Activated naive CD4-positive, alpha-beta T cell treated with Interleukin-2 at 50 U/mL for 16 hours (primary cell): ENCODE measurements at places on chromosomes 4 and X.

DNA sequence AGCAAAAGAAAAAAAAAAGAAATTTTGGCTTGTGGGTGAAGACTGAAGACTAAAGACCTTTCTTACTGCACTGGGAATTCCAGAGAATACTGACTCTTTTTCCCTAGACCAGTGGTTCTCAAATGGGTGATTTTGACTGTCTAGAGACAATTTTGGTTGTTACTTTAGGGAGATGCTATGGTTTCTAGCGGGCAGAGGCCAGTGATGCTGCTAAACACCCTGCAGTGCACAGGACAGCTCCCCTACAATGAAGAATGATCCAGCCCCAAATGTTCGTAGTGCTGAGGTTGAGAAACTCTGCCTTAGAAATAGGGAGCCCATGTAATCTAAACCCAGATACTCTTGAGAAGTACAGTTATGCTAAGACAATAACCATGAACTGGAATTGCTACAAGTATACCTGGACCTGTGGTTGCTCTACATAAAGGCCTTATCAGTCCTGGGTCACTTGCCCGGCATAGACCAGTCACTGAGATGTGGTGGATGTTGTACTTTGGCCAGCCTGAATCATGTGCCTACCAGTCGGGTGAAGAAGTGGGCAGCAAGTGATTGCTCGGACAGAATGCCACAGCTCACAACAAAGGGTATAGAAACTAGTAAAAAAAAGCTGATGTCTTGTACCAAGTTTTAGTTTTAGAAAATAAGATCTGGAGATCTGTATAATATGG lies 16.0 kb downstream of the ARHGAP10 start:
- no peak for DNase-seq

DNA sequence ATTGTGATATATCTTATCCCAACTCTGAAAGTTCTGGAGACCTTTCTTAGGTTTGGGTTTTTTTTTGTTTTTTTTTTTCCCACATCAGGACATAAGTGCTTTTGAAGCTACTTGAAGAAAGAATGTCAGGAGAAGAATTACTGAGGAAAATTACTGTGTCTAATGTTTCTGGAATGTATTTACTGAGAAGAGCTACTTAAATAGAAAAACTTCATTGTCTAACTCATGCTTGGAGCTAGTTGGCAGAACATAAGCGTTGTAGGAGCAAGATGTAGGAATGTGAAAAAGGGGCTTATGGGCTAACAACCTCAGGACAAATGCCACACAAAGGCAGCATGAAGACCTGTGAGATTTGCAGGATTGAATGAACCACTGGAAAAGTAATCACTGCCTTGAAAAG lies 166.6 kb upstream of the GLRA2 start:
- no peak for DNase-seq

DNA sequence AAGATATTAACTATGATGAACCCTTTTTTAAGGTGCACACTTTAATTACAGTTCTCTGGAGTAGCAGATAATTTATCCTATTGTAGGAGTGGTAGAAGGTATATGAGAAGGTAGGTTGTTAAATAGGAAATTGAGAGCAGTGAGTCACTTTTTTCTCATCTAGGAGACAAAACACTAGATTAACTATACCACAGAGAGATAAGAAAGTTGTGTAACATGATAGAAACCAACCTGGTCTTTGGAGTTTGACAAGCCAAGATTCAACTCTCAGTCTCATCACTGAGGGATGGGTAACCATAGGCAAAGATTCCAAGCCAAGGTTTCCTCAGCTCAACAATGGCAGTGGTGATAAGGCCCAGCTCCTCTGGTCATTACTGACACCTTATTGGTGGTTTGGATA lies 104.0 kb downstream of the MAD2L1 start:
- DNase-seq: no peak

GRCh38 chrX:150526692-150527091 lies 41.7 kb upstream of the MTM1 start:
- no peak for DNase-seq

DNA sequence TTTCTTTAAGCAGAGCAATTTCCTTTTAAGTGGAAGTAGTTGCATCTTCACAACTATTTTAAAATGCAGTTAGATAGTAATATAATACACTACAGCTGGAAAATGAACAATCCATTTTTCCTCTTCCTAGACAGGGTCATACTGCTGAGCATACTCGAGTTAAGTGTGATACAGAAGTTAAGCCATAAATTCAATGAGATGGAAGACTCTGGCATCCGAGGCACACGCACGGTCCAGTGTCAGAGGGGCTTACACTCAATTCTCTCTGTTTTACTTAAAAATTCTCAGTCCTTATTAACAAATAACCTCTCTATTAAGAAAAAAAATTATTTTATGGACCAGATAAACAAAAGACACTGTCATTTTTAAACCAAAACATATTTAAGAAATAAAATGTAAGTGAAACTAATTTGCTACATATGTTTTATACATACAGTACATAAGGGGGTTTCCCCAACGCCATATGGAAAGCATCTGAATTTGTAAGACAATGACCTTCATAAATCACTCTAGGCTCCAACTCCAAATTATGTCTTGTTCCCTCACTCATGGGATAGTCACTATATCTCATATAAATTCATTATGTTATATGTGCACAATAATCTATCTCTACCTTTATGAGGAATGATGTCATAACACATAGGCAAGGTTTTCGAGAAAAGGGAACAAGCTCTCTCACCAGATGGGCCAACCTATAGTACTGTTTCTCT lies 315.3 kb downstream of the PAPSS1 start:
- DNase-seq: no peak
